Endodermal cell (in vitro differentiated cells): ENCODE measurements at places on chromosomes 2 and 18.

DNA sequence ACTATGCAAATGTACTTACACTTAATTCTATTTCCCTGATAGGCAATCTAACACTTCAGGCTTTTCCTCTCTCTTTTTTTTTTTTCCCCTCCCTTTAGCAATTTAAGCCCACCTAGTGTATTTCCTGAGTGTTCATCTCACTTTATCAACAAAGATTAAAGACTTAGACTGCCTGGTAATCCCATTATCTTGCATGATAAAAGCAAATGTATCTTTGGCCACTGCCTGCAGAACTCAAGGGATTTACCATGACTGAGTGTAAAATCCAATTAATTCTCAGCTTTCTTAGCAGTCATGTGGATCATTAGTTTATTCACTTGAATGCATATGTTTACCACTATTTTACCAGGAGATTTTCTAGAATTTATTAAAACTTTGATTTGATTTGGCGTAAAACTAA is 1102.2 kb upstream of the GYPC start:
- H3K4me3 ChIP-seq, result no peak overlapping the region
- H3K4me1 ChIP-seq, result no peaks in the 10 kb centered on the region
- peaks cover 69% of the 10 kb centered on the region for H3K27me3 ChIP-seq
- H3K36me3 ChIP-seq, result no peaks in the 10 kb centered on the region

GRCh38 chr2:236082061-236082460 is 86.1 kb downstream of the GBX2 start:
- H3K4me1 ChIP-seq, result peaks cover 17% of the 10 kb centered on the region
- no peak overlapping the region for H3K4me3 ChIP-seq
- no peaks in the 10 kb centered on the region for H3K27me3 ChIP-seq
- no peaks in the 10 kb centered on the region for H3K36me3 ChIP-seq

GRCh38 chr18:7603259-7604000 is 36.3 kb downstream of the PTPRM start:
- no peaks in the 10 kb centered on the region for H3K36me3 ChIP-seq
- no peak overlapping the region for H3K27ac ChIP-seq
- H3K27me3 ChIP-seq, result no peaks in the 10 kb centered on the region

- H3K27me3 ChIP-seq, result no peaks in the 10 kb centered on the region
- DNase-seq, result no peak
- H3K27ac ChIP-seq, result no peak overlapping the region
- H3K4me3 ChIP-seq, result no peak overlapping the region
- H3K36me3 ChIP-seq, result no peaks in the 10 kb centered on the region
- H3K4me1 ChIP-seq, result no peaks in the 10 kb centered on the region
Measured at GRCh38 chr2:150700666-150701580, 213.5 kb upstream of the RND3 start.

GRCh38 chr2:42931146-42931817 is 138.9 kb upstream of the HAAO start:
- no peak overlapping the region for H3K27ac ChIP-seq
- H3K4me1 ChIP-seq, result peaks cover 54% of the 10 kb centered on the region
- peak; percentile 92 for DNase-seq
- no peaks in the 10 kb centered on the region for H3K36me3 ChIP-seq
- no peak overlapping the region for H3K4me3 ChIP-seq

DNA sequence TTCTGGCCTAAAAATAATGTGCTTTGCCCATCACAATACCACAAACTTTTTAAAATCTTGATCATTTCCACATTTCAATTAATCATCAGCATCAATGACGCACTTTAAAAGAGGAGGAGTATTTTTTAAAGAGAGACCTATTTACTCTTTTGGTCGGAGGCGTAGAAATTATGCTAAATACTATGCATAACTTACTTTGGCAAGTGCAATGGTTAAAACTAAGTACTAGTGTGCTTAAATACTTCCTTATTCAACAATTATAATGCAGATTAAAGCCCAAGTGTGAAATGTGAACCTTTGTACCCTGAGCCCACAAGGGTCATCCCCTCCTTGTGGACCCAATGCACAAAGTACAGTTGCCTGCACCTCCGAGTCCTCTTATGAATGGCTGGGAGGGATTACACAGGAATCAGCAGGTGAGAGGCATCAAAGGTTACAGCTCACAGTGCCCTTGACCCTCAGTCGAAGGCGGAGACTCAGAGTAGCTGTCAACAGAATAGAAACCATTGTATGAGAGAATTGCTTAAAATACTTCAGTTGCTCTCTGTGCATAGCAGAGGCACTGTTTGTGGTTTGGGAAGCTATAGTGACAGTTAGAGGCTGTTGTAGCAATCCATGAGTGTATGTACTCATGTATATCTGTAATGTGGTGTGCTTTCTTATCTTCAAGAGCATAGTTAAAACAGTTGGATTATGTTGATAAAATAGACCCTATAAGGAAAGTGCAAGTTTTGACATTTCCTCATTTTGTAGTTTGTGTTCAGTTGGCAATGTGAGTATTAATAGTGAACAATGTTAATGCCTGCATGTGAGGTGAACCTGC is 151.7 kb upstream of the ITGA4 start:
- H3K36me3 ChIP-seq, result no peaks in the 10 kb centered on the region
- no peak overlapping the region for H3K4me3 ChIP-seq
- H3K27me3 ChIP-seq, result no peaks in the 10 kb centered on the region
- DNase-seq, result peak; percentile 58
- no peak overlapping the region for H3K27ac ChIP-seq
- H3K4me1 ChIP-seq, result no peaks in the 10 kb centered on the region

GRCh38 chr2:233414273-233414654 is 60.0 kb downstream of the DGKD start:
- peaks cover 5% of the 10 kb centered on the region for H3K4me1 ChIP-seq
- no peaks in the 10 kb centered on the region for H3K27me3 ChIP-seq
- no peaks in the 10 kb centered on the region for H3K36me3 ChIP-seq
- H3K27ac ChIP-seq, result no peak overlapping the region

DNA sequence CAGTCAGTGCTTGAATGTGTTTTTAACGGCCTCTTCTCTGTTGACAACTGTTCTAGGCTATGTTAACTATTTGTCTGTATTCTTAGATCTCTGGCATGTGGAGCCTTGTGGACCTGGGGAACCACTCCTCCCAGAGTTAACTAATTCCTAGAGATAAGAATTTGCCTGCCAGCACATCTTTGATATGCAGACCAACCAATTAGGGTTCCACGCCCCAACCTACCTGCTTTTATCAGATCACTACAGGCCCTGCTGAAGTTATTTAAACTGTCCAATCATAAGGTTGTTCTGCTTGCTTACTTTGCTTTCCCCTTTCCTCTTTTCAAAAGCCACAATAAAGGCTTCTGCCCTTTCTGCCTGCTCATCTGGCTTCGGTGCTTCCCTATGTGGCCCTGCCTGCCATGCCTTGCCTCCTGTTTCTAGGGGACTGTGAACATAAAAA is 8.5 kb upstream of the CYBRD1 start:
- no peaks in the 10 kb centered on the region for H3K36me3 ChIP-seq
- H3K27me3 ChIP-seq, result peaks cover under 1% of the 10 kb centered on the region
- peak; percentile 63 for DNase-seq
- no peak overlapping the region for H3K27ac ChIP-seq
- H3K4me3 ChIP-seq, result no peak overlapping the region

DNA sequence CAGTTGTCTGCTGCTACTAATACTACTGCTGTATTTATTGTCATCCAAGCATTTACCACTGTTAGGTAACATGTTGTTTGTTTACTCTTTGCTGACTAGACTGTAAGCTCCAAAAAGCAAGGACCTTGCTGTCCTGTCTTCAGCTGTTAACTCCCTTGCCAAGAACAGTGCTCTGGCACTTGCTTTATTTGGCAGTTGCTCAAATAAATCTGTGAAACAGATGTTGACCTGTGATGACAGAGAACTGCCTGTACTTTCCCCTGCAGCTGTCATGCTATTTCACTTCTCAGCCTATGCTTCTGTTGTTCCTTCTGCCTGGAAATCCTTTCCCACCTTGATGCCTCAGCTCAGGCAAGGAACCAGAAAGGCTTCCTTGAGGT is 181.2 kb downstream of the ATAD2B start:
- no peak for DNase-seq
- H3K4me1 ChIP-seq, result no peaks in the 10 kb centered on the region
- no peak overlapping the region for H3K27ac ChIP-seq
- peaks cover 6% of the 10 kb centered on the region for H3K36me3 ChIP-seq
- H3K4me3 ChIP-seq, result no peak overlapping the region
- no peaks in the 10 kb centered on the region for H3K27me3 ChIP-seq

- no peak overlapping the region for H3K27ac ChIP-seq
- no peak for DNase-seq
- no peaks in the 10 kb centered on the region for H3K36me3 ChIP-seq
- H3K4me1 ChIP-seq, result no peaks in the 10 kb centered on the region
Measured at GRCh38 chr2:197908990-197909776, 104.8 kb downstream of the PLCL1 start.

GRCh38 chr2:15383695-15384350 is 177.3 kb downstream of the NBAS start:
- no peak overlapping the region for H3K27ac ChIP-seq
- H3K27me3 ChIP-seq, result no peaks in the 10 kb centered on the region
- peaks cover 11% of the 10 kb centered on the region for H3K36me3 ChIP-seq
- H3K4me1 ChIP-seq, result no peaks in the 10 kb centered on the region
